Uterus (tissue), 4 donors: ENCODE measurements at places on chromosomes 2 and 18. TPM values are rescaled to one million over a fixed set of nuclear protein-coding genes. Genes with fewer than 3 reads are reported as not detected.

Gene ASIC4
- not detected for total RNA-seq

Gene EMILIN1
- 377 TPM for total RNA-seq

Gene KIAA2012
- total RNA-seq = 0.76 TPM

Gene SLC19A3
- 4.8 TPM for total RNA-seq

Gene RAX
- not detected for total RNA-seq

Gene PLGLB1
- 5.1 TPM for total RNA-seq

Gene PMAIP1
- total RNA-seq = 2.9 TPM

Gene LONRF2
- 44.0 TPM for total RNA-seq

Gene LIMS2
- total RNA-seq = 15.8 TPM

Gene TUBA3E
- total RNA-seq = 12.8 TPM

Gene IAH1
- 59.1 TPM for total RNA-seq

Gene LBH
- 94.3 TPM for total RNA-seq

Gene CFAP53
- not detected for total RNA-seq

Gene CRYGB
- total RNA-seq = not detected

Gene SP140
- total RNA-seq = 1.1 TPM

Gene EFR3B
- under 0.01 TPM for total RNA-seq

Gene DSC3
- total RNA-seq = not detected

Gene NGEF
- 3.6 TPM for total RNA-seq

Gene CCBE1
- total RNA-seq = 1.5 TPM

Gene MSTN
- total RNA-seq = 0.95 TPM

Gene SCN9A
- 1.5 TPM for total RNA-seq

Gene MDH1B
- total RNA-seq = 6.3 TPM

Gene ALPP
- not detected for total RNA-seq

Gene EPG5
- total RNA-seq = 43.4 TPM

Gene APLF
- 12.1 TPM for total RNA-seq

Gene CYS1
- 9.1 TPM for total RNA-seq

Gene APCDD1
- total RNA-seq = 8.2 TPM

Gene UBE2F
- total RNA-seq = 40.7 TPM

Gene ABHD1
- 1.2 TPM for total RNA-seq

Gene SIGLEC15
- not detected for total RNA-seq

Gene FBXO41
- 5.6 TPM for total RNA-seq

Gene CNTNAP5
- not detected for total RNA-seq

Gene ERFE
- 0.83 TPM for total RNA-seq

Gene COL3A1
- total RNA-seq = 350 TPM

Gene LCT
- total RNA-seq = not detected

Gene CPO
- 0.90 TPM for total RNA-seq

Gene CFC1
- 0.62 TPM for total RNA-seq

Gene SPR
- total RNA-seq = 21.8 TPM

Gene UGT1A5
- total RNA-seq = not detected

Gene CCDC148
- 3.0 TPM for total RNA-seq
